ENCODE measurements at places on chromosomes 5 and 9.

DNA sequence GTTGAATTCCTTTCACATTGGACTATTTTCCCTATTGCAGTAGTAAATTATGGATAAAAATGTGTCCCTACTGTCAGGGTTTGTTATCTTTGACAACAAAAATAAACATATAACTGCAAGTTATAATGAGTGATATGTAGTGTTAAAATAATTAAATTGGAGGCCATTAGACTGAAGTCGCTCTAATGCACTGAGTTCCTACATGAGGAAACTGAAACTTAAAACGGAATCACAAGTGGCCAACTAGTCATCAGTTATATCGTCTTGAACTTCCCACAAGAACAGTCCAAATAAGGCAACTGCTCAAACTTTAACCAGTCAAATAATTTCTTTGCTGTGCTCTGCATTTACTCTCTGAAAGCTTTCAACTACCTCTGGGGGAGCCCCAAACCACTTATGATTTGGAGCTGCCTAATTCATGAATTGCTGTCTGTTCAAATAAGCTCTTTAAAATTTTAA lies 2.1 kb upstream of the IFT74 start:
- peak; percentile 21 for DNase-seq

DNA sequence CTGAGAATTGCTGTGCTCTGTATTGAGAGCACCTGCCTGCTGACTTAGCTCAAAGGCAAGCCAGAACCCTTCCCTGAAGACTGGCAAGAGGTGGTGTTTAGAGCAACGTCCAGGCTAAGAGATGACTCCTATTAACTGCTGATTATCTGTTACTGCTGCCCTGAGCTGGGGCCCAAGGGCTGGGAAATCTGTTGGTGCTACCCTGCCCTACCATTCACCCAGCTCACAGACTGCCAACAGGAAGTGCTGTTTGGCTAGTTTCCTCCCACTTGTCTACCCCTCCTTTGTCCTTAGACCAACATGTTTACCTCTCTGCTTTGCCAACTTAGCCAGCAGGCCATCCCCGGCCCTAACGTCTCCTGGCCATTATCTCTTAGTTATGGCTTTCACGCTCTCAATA lies 6.9 kb downstream of the RAB24 start:
- no peak for DNase-seq

- DNase-seq: no peak
Measured at GRCh38 chr9:20312732-20313131, 309.6 kb downstream of the MLLT3 start.

DNA sequence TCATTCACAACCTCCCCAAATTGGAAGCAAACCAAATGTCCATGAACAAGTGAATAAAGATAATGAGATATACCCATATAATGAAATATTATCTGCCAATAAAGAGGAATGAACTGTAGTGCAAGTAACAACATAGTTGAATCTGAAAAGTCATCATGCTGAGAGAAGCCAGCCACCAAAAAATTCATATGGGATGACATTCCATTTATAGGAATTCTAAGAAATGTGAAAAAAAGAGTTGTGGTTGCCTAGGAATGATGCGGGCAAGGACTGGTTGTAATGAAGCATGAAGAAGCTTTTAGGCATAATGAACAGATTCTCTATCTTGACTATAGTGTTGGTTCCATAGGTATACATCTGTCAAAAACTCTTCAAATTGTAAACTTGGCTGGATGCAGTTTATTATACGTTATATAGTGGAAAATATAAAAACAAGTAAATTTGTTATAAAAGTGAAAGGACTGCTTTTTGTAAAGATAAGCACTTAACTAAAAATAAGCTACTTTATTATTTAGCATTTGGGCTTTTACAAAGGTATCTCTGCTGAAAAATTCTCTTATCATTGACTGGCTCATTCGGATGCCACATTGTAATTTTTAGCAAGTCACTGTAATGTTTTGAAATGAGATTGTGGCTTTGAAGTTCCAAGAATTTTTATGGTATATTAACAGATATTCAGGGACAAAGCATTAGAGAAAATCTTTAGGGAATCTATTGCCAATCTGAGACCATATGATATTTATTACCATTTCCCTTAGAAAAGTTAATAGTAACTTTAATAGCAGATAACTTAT lies 21.2 kb upstream of the TTC23L start:
- no peak for DNase-seq

DNA sequence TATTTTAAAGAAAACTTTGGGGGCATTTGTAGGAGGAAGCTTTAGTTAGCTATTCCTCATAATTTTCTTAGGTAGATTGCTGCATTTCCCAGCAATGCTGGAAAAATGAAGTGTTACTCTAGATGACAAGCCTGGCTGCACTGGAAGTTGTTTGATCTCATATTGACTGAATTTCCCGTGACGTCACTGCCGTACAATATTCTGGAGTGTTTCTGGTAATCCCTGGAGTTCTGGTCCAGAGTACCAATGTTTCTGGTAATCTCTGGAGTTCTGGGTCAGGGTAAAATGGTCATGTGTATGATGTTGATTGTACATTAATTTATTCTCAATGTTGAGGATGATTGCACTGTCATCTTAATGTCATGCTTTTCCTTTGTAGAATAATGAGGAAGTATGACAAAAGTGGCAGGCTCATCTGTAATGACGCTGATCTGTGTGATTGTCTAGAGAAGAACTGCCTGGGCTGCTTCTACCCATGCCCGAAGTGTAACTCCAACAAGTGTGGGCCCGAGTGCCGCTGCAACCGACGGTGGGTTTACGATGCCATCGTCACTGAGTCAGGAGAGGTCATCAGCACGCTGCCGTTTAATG lies 26.2 kb downstream of the ARL14EPL start:
- DNase-seq: no peak

DNA sequence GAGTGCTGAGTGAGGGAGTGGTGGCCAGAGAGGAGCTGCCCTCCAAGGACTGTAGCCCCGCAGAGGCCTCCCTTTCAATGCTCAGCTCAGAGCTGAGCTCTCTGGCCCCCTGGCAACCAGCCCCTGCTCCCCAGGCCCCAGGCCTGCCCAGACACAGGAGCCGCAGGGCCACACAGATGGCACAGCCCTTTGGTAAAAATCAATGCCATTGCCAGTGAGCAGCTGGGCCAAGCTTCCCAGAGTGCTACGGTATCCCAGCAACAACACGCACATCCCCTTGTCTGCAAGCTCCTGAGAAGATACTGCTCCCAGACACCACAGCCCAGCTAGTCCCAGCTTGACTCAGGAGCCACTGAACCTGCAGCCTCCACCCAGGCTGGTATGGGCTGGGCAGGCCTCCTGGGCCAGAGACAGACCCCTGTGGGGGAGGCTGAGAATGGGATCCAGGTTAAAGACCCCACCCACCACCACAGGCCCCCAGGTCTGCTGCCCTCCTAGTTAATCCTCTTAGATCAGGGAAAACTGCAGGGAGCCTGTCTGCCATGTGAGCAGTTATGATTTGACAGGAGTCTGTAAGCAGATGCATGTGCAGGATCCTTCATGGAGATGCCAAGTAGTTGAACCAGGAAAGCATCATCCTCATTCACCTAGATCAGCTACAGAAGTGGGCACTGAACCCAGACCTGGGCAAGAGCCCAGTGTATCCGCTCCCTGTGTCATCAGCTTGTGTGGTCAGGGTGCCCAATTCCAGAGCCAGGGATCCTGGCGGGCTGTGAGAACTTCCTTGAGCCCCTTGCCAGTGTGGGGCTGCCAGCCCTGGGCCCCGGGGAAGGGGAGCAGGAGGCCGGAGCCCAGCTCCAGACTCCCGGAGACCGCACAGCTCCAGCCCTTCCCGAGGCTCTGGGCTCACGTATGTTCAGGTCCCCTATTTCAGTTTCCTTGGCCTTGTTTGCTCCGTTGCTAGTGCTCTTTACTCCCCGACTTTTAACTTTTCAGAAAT lies 26.7 kb upstream of the ADAMTS2 start:
- DNase-seq: no peak

- no peak for DNase-seq
Measured at GRCh38 chr9:95028853-95029219, 288.7 kb downstream of the FANCC start.

DNA sequence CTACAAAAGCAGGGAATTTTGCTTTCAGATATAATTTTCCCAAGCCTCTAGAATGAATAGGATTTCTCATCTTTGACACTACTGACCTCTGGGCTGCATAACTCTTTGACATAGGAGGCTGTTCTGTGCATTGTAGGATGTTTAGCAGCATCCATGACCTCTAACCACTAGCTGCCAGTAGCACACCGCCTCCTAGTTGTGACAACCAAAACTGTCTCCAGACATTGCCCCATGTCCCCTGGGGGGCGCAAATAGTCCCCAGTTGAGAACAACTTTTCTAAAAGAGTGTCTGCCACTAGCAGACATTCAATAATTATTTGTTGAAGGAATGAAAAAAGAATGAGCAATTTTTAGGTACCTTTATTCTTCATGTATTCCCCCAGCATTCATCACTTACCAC lies 51.8 kb downstream of the POU4F3 start:
- no peak for DNase-seq

DNA sequence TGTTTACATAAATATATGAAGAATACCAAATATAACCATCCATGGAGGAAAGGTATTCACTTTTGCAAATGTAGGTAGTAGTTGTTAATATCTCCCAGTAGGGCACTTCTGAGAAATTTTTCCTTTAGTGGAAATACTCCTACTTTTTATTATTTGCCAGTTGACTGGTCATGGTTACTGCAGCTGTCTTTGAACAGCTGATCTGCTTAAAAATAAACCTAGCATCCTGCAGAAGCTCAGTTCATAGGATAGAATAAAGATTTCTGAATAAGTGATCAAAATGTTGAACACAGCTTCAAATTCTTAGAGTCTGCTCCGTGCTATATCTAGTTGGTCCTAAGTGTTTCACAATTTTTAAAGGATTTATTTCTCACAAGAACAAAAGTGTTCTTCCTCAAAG lies 270.7 kb upstream of the TRPC7 start:
- DNase-seq: no peak

- DNase-seq: no peak
Measured at GRCh38 chr5:101783241-101784013, 512.7 kb downstream of the SLCO4C1 start.

GRCh38 chr9:34665067-34665380 lies 2.6 kb upstream of the CCL27 start:
- no peak for DNase-seq

- DNase-seq: no peak
Measured at GRCh38 chr9:112069318-112070169, 105.6 kb downstream of the SUSD1 start.
